ENCODE measurements at places on chromosomes 7 and 10. TPM values are rescaled to one million over a fixed set of nuclear protein-coding genes. Genes with fewer than 3 reads are reported as not detected.

DNA sequence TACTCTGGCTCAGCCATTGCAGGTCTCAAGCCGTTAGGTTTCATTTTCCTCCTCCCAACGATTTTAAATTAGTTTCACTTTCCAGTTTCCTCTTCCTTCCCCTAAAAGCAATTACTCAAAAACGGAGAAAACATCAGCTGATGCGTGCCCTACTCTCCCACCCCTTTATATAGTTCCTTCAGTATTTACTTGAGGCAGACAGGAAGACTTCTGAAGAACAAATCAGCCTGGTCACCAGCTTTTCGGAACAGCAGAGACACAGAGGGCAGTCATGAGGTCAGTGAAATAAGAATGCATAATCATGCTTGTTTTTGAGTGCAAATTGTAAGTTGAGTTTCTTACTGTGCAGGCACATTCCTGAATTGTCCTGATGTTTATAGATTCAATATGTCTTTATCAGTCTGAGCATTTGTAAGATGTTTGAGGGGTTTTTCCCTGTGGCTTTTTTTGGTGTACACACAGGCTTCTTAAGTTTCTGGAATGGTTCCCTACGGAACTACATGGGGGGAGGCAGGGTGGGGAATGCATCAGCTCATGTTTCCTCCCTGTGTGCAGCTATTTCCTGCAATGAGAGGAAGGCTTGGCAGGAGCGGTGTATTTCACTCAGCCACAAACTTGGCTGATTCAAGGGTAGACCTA lies at the start of gene IFIT3:
Gene IFIT3 (plus strand): TSS at position 195 of the 639 bp plus-strand sequence. CDS start 77 bp downstream, at position 272.
- peak; percentile 37 for DNase-seq

The RBM28 gene
- total RNA-seq, result 29.7 TPM

The WDR37 gene
- total RNA-seq, result 11.9 TPM

DNA sequence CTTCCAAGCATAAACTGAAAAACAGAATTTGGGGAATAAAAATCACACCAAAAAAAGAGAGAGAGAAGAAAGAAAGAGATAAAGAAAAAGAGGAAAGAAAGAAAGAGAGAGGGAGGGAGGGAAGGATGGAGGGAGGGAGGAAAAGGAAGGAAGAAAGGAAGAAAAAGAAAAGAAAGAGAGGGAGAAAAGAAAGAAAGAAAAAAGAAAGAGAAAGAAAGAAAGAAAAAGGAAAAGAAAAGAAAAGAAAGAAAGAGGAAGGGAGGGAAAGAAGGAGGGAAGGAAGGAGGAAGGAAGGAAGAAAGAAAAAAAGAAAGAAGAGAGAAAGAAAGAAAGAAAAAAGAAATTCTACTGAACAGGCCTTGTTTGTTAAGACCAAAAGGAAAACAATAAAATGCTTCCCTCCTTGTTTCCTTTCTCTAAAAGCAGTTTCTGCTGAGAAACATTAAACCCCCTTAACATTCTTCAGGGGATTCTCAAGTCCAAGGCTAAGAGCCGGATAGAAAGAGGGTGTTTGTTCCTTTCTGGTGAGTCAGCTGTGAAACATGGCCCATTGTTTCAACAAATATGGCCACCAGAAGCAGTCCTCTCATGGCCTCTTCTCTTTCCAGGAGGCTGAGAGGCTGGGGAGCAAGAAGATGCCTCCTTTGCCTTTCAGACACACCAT lies 46.9 kb upstream of the GPAM start:
- DNase-seq, result no peak

DNA sequence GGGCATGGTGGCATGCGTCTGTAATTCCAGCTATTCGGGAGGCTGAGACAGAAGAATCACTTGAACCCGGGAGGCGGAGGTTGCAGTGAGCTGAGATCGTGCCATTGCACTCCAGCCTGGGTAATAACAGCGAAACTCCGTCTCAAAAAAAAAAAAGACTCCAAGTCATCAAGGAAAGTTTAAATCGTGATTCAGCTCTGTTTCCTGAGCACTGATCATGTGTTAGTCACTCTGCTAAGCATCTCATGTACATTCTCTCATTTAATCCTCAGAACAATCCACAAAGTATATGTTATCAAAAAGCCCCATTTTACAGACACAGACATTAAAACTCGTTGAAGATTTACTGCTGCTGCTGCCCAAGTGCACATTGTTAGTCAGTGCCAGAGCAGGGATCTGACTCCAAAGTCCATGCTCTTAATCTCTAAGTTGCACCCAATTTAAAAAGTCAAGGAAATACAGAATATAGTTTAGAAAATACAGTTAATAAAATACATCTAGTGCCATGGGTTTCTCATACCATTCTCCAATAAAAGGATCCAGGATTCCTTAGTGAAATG lies 6.2 kb downstream of the PIK3AP1 start:
- DNase-seq, result no peak

Measured in prostate gland (tissue), 2 donors.